ENCODE measurements at places on chromosomes 7 and 10.

- DNase-seq, result no peak
These were observed 89.8 kb downstream of the MBL2 start for GRCh38 chr10:52682766-52683165.

DNA sequence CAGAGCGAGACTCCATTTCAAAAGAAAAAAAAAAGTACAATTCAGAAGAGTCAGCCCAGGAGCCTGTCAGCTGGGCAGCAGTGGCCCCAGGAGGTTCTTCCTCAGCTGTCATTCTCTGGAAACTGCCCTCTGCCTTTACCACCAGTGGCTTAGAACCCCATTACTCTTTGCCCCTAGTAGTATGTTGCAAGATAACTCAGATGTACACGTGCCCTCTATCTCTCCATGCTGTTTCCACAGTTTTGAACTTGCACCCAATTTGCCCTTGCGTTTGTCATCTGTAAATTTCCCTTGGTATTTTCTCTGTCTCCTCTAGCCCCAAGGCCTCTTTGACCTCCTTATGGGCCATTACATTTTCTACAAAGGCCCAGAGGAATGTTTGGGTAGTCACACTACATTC, 56.7 kb upstream of the PRKAR2B start:
- no peak for DNase-seq

GRCh38 chr7:36388423-36388822, 1.2 kb upstream of the ANLN start:
- DNase-seq, result no peak

DNA sequence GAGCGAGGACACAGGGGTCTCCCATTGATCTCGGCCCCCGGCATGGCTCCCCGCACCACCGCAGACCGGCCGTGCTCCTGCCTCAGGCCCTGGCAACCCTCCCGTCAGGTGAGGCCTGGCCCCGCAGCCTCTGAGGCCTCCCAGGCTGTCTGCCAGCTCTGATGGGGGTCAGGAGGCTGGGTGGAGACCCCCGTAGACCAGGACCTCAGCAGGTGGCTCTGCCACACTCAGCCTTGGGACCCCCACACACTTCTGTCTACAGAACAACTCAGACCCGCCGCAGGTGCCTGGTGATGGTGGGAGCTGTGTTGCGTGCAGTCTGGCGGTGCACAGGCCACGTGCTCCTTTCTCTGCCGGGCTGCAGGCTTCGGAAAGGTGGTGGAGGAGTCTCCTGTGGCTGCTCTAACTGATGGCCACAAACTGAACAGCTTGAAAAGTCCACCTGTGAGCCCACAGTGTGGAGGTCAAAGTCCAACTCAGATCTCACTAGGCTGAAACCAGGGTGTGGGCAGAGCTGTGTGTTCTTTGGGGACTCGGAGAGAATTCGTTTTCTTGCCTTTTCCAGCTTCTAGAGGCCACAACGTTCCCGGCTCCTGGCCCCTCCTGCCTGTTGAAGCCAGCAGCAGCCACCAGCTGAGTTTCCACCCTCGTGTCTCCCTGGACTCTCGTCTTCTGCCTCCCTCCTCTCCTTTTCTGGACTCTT, 62.5 kb downstream of the PWWP2B start:
- DNase-seq, result no peak

GRCh38 chr10:79149662-79150443, 81.1 kb downstream of the ZMIZ1 start:
- no peak for DNase-seq

- no peak for DNase-seq
These were observed 592.5 kb downstream of the ARL4A start for GRCh38 chr7:13279854-13280435.

DNA sequence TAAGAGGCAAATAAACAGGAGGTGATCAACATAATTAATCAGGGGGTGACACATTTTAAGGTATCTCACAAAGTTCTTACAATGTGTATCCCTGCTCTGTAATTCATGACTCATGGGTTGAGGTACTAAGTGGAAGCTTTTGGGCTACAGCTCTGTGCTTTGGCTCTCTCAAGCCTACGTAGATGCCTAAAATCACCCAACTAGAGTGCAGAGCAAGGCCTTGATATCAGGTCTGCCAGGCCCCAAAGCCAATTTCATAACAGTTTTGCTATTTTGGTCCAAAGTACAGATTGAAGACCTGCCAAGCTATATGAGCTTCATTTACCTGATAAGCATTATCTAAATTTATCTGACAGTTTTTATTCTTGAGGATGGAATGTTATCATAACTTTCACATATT, 175.3 kb upstream of the BET1 start:
- DNase-seq, result no peak

GRCh38 chr7:139582671-139583155, 59.2 kb downstream of the CLEC2L start:
- no peak for DNase-seq

GRCh38 chr10:55641601-55642000, 719.5 kb downstream of the ZWINT start:
- no peak for DNase-seq

GRCh38 chr10:71197955-71198354, 14.4 kb upstream of the UNC5B start:
- DNase-seq, result no peak

GRCh38 chr10:86225103-86225782, 141.4 kb downstream of the GRID1 start:
- DNase-seq, result peak; percentile 47

- no peak for DNase-seq
These were observed 53.7 kb upstream of the LBX1 start for GRCh38 chr10:101282947-101283346.

- DNase-seq, result no peak
These were observed 188.6 kb upstream of the HABP2 start for GRCh38 chr10:113364227-113364626.

- no peak for DNase-seq
These were observed 53.6 kb downstream of the PIK3AP1 start for GRCh38 chr10:96666741-96667140.

DNA sequence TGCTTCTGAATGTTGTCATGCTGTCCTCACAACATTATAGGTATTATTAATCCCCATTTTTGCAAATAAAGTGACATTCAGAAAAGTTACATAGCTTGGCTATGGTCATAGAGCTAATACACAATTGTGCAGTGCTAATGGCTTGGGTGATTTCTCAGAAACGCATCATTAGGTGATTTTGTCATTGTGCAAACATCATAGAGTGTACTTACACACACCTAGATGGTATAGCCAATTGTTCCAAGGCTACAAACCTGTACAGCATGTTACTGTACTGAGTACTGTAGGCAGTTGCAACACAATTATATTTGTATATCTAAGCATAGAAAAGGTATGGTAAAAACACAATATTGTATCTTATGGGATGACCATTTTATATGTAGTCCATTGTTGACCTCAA, 91.0 kb downstream of the BTAF1 start:
- DNase-seq, result no peak

DNA sequence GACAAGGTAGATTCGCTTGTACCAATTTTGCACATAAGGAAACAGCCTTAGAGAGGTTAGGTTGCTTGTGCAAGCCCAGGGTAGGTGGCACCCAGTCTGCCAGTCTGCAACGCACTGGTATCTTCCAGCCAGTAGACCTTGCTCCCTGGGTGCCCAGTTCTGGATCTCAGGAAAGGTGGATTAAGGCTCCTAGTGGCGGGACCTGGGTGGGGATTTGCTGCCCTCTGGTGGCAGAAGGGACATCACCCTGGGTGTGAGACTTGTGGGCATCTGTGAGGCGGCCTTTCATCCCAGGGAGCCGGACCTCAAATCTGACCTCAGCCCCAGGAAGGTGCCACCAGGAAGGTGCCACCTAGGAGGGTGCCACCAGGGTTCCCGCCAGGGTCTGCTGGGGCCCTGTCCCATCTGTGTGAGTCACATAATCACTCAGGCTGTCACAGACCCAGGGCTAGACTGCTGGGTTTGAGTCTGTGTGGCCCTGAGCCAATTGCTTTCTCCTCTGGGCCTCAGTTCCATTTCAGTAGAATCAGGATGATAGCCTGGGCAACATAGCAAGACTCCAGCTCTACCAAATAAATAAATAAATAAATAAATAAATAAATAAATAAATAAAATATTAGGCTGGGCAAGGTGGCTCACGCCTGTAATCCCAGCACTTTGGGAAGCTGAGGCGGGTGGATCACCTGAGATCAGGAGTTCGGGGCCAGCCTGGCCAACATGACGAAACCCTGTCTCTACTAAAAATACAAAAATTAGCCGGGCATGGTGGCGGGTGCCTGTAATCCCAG, 5.3 kb upstream of the PRKRIP1 start:
- no peak for DNase-seq

GRCh38 chr10:18401416-18402195, 249.8 kb downstream of the NSUN6 start:
- no peak for DNase-seq

GRCh38 chr10:62511656-62512055, 137.5 kb downstream of the ZNF365 start:
- DNase-seq, result no peak

DNA sequence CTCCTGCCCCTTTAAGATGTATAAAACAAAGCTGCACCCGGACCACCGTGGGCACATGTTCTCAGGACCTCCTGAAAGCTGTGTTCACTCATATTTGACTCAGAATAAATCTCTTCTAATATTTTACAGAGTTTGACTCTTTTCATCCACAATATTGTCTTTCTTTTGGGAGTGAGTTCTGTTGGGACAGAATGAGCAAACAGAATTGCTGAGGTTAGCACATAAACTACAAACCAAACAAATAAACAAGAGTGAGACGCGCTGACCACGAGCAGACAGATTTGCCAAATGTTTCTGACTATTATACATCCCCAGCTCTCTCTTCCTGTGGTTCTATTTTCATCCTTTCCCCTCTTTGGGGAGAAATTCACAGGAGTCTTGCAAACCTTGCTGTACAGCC, 526.7 kb downstream of the CALN1 start:
- DNase-seq, result no peak

GRCh38 chr10:58158806-58159205, 108.9 kb downstream of the IPMK start:
- DNase-seq, result peak; percentile 91

DNA sequence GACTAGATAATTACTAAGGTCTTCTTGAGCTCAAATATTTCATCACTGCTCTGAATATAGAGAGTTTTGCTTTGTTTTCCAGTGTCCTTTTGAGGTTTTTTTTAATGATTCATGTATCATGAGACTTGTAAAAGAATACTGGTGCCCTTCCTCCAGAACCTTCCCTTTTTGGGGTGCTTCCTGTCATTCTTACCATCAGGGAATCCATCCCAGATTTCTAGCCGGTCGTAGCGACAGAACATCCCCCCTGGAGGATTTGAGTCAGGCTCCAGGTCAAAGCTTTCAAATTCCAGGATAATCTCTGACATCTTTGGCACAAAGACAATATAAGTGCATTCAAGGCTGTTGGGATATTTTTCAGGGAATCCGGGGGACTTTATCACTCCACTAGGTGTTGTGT, 71.0 kb downstream of the NRP1 start:
- no peak for DNase-seq

GRCh38 chr10:7035126-7035761, 375.6 kb downstream of the SFMBT2 start:
- DNase-seq, result no peak

GRCh38 chr10:67607472-67607871, 88.5 kb downstream of the CTNNA3 start:
- DNase-seq, result no peak

DNA sequence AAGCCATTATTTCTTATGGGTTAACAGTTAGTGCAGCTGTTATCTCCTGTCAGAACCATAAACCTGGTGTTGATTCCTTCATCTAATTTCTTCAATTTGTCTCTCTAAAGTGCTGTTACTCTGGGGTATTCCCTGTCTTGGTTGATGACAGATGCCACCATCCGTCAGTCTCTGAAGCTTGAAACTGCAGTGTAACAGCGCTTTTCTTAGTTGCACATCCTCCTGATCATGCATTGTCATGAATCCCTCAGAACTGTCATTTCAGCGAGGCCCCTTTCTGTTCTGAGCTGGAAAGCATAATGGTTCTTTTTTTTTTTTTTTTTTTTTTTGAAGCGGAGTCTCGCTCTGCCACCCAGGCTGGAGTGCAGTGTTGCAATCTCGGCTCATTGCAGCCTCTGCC, 193.9 kb downstream of the SDK1 start:
- no peak for DNase-seq

- DNase-seq, result no peak
These were observed 46.6 kb downstream of the WDR37 start for GRCh38 chr10:1102831-1103230.

GRCh38 chr10:106931159-106931852, 233.2 kb downstream of the SORCS1 start:
- DNase-seq, result no peak

DNA sequence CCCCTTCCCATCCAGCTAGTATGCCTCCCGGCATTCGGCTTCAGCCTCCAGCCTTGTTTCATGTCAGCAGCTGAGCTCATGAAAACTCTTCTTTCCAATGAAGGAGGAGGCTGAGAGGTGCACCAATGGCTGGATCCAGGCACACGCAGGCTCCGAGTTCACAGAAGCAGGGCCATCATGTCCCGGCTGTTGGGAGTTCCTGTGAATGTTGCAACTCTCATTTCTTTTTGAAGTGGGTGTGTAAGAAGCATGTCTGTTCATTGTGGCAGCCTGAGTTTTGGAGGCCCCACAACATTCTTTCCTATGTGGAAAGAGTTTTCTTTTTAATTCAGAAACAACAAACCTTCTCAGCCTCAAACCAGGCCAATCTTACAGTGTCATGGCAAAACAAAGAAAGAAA, 89.7 kb downstream of the PTPRE start:
- DNase-seq, result no peak

DNA sequence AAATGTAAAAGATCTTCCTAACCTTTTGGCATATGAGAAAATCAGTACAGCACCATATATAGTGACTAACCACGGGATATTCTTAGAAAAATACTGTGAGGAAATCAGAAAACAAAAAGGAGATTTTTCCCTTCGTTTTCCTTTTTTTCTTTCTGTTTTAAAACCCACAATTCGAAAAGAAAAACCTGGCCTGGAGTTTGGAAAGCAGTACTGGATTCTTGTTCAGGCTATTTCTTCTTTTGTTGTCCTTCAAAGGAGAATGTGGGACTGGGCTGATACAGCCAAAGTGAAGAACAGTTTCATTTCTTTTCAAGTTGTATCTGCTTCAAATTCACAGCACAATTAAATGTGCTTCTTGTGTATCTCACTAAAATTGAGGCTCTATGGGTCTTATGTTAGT, 156.8 kb upstream of the PHYHIPL start:
- no peak for DNase-seq

- DNase-seq, result no peak
These were observed 38.6 kb downstream of the MYO3A start for GRCh38 chr10:25972631-25973030.
